ENCODE measurements at places on chromosomes 13 and 19. TPM values are rescaled to one million over a fixed set of nuclear protein-coding genes. Genes with fewer than 3 reads are reported as not detected.

FBXW9 gene
- 4.8 TPM for total RNA-seq

FAM216B gene
- total RNA-seq, result not detected

PLK5 gene
- total RNA-seq, result not detected

ERCC2 gene
- 32.8 TPM for total RNA-seq

SHISA7 gene
- not detected for total RNA-seq

SPTBN4 gene
- total RNA-seq, result 3.5 TPM

PTPRH gene
- 7.1 TPM for total RNA-seq

RGCC gene
- total RNA-seq, result 2.1 TPM

RETN gene
- total RNA-seq, result not detected

PRR22 gene
- 0.11 TPM for total RNA-seq

TIMM29 gene
- 23.3 TPM for total RNA-seq

TNNT1 gene
- total RNA-seq, result 1.9 TPM

CCL25 gene
- not detected for total RNA-seq

PRR12 gene
- 2.8 TPM for total RNA-seq

CEACAM4 gene
- total RNA-seq, result not detected

Measured in articular chondrocyte of knee joint (primary cell).